ENCODE measurements at places on chromosomes 7 and 10. TPM values are rescaled to one million over a fixed set of nuclear protein-coding genes. Genes with fewer than 3 reads are reported as not detected.

CCL24 gene
- polyA plus RNA-seq, result not detected

ABCC2 gene
- 2.0 TPM for polyA plus RNA-seq

SLC26A5 gene
- polyA plus RNA-seq, result not detected

GTPBP10 gene
- 22.8 TPM for polyA plus RNA-seq

HTR5A gene
- 0.14 TPM for polyA plus RNA-seq

RAPGEF5 gene
- polyA plus RNA-seq, result 37.8 TPM

NPSR1 gene
- not detected for polyA plus RNA-seq

LIPM gene
- polyA plus RNA-seq, result not detected

MYL10 gene
- not detected for polyA plus RNA-seq

BTBD16 gene
- not detected for polyA plus RNA-seq

CFAP46 gene
- polyA plus RNA-seq, result 3.5 TPM

HOXA5 gene
- not detected for polyA plus RNA-seq

DYDC2 gene
- polyA plus RNA-seq, result 2.4 TPM

GIMAP1 gene
- polyA plus RNA-seq, result not detected

PLXNA4 gene
- 7.2 TPM for polyA plus RNA-seq

NRG3 gene
- polyA plus RNA-seq, result 12.7 TPM

SMNDC1 gene
- 25.9 TPM for polyA plus RNA-seq

LRRN3 gene
- 138 TPM for polyA plus RNA-seq

DLX5 gene
- 40.5 TPM for polyA plus RNA-seq

SPDYE9 gene
- 0.48 TPM for polyA plus RNA-seq

AGR2 gene
- not detected for polyA plus RNA-seq

CDHR1 gene
- 3.3 TPM for polyA plus RNA-seq

NUTM2B gene
- polyA plus RNA-seq, result 3.5 TPM

COBL gene
- 0.12 TPM for polyA plus RNA-seq

PNLIPRP1 gene
- polyA plus RNA-seq, result not detected

TBC1D12 gene
- polyA plus RNA-seq, result 27.9 TPM

TMEM184A gene
- polyA plus RNA-seq, result 0.12 TPM

All from neural cell (in vitro differentiated cells).